ENCODE measurements at places on chromosomes 1 and 21. TPM values are rescaled to one million over a fixed set of nuclear protein-coding genes. Genes with fewer than 3 reads are reported as not detected.

The UTS2 gene
- polyA plus RNA-seq: not detected

The BLACAT1 gene
- not detected for polyA plus RNA-seq

The CENPF gene
- polyA plus RNA-seq: not detected

The EFHD2 gene
- polyA plus RNA-seq: 42.0 TPM

The SLAMF6 gene
- 204 TPM for polyA plus RNA-seq

The NT5C1A gene
- polyA plus RNA-seq: not detected

The PWP2 gene
- polyA plus RNA-seq: 3.0 TPM

GRCh38 chr1:43284065-43284464 lies 1.3 kb downstream of the C1orf210 start:
- DNase-seq: no peak

GRCh38 chr1:86382878-86383277 lies 13.2 kb downstream of the ODF2L start:
- no peak for DNase-seq

DNA sequence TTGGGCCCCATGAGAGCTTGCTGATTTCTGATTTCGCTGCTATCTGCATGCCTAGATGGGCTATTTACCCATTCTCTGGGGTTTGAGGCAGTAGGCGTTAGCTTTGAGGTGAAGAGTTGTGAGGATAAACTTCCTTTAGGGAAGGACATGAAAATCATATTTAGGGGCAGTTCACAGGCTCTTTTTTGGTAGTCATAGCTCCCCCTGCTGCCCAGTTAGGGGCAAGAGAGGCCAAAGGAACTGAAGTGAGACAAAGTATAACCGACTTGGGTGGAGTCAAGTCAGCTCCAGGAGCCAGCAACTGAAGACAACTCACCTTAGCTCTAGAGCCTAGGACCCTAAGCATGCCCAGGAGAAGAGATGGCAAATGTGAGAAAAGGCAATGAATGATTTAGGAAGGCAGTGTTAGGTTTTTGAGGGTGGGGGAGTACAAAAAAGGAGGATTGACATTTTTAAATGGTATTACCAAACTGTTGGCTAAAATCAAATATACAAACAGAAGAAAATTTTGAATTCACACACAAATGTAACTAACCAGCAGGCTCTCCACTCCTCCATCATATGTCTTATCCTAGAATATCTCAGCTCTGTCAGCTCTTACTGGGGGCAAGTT lies 625.2 kb downstream of the LMO4 start:
- peak; percentile 55 for DNase-seq

GRCh38 chr1:201127755-201128455 lies 921 bp upstream of the ASCL5 start:
- no peak for DNase-seq

DNA sequence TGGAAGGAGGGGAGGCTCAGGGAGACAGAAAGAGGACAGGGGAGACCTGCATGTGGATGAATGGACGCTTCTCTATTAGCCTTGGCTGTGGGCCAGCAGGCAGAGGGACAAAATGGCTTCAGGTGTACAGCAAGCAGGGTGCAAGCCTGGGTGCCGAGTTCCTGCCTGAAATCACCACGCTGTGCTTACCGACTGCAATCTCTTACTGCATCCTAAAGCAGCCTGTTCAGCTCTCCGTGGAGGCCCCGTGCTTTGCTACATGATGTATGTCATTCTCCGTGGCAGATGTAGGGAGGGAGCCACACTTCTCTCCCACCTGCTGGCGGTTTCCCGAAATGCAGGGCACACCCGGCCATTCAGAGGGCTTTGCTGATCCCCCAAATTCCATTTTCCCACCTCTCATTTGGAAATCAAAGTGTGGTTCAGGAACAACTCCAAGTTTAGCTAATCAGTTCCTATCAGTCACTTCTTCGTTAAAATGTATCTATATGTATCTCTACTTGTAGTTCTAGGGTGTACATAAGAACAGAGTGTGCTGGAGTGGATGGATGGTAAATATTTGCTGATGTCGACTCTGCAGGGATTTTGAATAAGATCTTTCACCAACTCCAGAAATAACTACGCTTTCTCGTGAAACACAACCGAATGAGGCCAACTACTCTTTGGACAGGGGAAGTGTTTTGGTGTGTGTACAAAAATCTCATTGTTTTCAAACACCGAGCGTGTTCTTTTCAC lies 122.3 kb upstream of the BACE2 start:
- no peak for DNase-seq

GRCh38 chr1:171116676-171117075 lies 26.0 kb downstream of the FMO3 start:
- no peak for DNase-seq

DNA sequence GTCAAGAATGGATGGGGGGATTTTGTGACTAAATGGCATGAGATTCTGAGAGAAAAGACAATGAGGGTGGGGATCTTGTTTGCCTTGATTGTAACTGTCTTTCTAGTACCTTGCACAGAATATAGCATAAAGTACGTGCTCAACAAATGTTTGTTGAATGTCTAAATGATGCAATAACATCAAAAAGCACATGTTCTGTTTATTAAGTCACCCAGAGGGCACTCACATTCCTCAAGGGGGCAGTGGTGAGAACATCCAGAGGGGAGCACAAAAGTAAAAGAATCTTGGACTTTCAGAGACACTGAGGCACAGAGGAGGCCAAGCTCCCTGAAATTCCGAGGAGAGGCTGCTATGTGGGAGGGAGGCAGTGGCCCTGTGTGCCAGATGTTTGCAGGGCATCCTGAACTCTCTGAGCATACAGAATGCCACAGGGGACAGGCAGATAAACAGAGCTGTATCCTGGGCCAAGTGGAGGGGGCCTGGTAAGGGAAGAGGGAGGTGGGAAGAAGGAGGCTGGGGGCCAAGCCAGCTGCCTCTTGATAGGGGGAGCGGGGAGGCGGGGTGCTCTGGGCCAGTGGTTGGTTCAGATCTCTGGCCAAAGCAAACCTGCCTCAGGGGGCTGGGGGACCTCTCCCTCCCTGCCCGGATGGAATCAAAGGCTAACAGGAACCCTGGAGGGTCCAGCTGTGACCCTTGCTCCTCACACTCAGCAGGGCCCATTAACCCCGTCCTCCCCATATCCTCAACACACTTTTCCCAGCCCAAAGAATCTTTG lies 6.5 kb upstream of the ATP1A2 start:
- no peak for DNase-seq

GRCh38 chr1:109639063-109639840 lies 16.6 kb upstream of the GSTM4 start:
- no peak for DNase-seq

DNA sequence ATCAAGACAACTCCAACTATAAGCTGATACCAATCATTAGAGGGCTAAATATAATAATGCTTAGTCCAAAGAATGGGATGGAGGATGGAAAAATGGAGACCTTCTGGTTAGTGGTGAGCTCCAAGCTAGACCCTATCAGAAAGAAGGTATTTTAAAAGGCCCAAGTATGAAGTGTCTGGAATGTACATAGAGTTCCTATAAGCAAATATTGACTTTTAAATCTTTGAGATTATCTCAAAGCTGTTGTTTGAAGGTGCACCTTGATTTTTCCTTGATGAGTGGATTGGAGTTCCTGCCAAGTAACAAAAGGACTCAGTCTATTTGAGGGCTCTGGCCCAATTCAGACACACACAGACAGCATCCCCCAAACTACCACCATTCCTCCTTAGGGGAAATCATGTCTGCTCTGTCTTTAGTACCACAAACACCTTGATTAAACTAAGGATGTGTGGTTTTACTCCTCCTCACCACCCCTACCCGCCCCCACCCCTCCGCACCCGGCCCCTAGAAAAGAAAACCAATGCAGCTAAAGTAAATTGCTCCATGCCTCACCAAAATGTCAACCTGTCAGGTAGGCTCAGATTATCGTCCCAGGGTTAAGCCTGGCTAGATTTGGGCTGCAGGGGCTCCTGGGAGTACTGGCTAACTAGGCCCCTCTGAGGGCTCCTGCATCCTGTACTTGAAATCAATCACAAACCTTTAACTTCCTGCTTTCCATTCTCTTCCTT lies 59.4 kb downstream of the CDC7 start:
- no peak for DNase-seq

DNA sequence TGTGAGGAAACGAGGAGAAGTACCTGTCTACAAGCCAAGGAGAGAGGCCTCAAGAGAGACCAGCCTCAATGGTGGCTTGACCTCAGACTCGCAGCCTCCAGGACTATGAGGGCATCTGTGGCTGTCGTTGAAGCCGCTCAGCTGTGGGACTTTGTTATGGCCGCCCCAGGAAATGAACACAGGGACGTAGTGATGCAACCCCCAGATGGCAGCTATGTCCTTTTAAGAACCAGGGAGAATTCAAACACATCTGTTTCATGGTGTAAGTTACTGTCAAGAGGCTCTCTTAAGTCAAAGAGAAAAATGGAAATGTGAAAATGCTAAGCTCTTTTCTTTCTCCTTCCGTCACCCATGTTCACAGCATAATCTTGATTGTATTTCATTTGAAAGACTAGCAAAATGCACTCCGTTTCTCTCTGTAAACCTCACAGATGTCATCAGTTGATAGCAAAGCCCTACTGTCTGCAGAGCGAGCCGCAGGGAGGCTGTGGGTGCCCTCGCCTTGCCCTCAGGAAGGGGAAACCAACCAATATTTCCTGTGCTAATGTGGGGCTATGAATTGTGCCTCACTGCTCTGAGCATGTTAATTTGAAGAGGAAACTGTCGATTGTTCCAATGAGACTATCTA lies 21.3 kb downstream of the UBASH3A start:
- DNase-seq: peak; percentile 37

DNA sequence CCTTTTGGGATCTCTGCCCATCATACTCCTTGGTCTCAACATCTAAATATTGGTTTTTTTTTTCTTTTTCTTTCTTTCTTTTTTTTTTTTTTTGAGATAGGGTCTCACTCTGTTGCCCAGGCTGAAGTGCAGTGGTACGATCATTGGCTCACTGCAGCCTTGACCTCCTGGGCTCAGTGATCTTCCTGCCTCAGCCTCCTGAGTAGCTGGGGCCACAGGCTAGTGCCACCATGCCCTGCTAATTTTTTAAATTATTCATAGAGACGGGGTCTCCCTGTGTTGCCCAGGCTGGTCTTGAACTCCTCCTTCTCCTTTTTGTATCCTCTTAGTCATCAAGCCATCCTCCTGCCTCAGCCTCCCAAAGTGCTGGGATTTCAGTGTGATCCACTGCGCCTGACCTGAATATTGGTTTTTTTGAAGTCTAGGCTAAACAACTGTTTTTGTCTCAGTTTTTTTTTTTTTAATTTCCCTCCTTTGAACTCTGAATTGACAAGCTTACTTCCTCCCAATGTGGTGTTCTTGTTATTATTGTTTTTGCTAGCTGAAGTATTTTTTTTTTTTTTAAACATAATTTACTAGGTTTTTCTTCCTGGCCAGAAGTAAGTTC lies 30.9 kb downstream of the MAPKAPK2 start:
- DNase-seq: no peak

- no peak for DNase-seq
Observed at GRCh38 chr1:94050254-94050653, 70.7 kb downstream of the ABCA4 start.

DNA sequence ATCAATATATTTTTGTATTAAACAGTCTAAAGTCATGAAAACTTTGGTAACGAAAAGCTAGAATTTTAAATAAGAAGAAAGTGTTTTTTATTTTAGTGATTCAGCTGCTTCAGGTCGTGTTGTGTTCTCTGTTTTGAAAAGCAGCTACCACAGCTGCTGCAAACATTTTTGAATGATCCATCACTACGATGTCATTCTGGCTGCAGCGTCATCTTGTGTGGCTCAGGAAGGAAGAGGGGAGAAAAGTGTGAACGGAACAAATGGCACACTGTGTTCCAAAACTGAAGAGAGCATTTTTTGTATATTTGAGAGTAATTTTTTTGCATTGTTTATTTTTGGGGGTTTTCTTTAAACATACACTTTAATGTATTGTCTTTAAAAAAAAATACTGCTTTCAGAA lies 323.0 kb upstream of the ADGRL2 start:
- no peak for DNase-seq

GRCh38 chr1:21289700-21290545 lies at the start of gene ECE1:
Gene ECE1, minus strand, starts transcription at chr1:21290463. Its CDS starts 49 bp downstream, at chr1:21290414.
- peak; percentile 66 for DNase-seq

DNA sequence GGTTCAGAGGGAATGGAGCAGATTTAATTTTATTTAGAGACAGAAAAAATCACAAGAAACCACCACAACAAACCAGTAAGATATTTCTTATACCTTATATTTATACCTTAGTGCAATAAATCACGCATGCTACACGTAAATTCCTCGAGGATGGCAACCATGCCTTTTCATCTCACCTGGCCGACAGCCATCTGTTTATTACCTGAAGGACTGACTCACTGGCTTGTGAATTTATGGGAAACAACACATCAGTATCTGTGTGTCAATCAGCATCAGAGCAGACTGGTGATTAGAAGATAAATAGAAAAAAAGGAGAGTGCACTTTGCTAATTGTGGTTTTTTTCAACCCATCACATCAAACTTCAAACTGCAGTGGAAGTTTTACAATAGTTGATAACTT lies 58.4 kb downstream of the S1PR1 start:
- DNase-seq: no peak

DNA sequence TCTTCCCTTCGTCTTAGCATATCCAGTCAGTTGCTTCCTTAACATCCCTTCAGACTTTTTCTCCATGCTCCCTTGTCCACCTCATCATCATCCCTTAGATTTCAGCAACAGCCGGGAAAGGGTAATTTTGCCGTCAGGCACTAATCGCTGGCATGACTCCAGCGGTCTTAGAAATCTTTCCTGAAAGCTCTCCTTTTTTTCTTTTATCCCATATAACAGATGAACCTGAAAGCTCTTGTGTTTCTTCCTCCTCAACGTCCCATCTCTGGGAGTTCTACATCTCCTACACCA lies 10.4 kb upstream of the BOLA1 start:
- no peak for DNase-seq

GRCh38 chr1:178643831-178644230 lies 81.2 kb upstream of the RALGPS2 start:
- no peak for DNase-seq

GRCh38 chr1:35590476-35591040 lies 17.4 kb downstream of the TFAP2E start:
- no peak for DNase-seq

DNA sequence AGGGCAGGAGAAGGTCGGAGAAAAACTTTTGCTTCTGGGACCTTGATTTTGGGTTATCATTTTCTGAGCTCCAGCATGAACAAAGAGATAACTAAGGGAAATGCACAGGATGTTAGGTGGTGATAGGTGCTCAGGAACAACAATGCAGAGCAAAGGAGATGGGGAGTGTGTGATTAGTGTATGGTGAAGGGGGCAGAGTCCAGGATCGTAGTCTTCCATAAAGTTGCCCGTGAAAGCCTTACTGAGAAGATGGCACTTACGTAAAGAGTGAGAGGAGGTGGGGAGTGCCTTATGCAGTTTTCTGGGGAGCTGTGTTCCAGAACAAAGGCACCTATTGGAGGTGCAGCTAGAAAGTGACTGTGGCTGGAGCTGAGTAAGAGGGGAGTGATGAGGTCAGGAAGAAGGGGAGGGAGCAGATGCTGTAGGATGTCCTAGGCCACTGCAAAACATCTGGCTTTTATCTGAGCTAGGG lies 11.6 kb downstream of the KCNK1 start:
- DNase-seq: no peak

GRCh38 chr21:33334824-33335223 lies 10.1 kb downstream of the IFNAR1 start:
- DNase-seq: no peak

GRCh38 chr1:210573141-210573540 lies 244.4 kb downstream of the HHAT start:
- no peak for DNase-seq

GRCh38 chr1:27136998-27137542 lies 17.9 kb downstream of the SLC9A1 start:
- DNase-seq: peak; percentile 39

All from naive B cell (primary cell).